ENCODE measurements at places on chromosomes 6 and 20. TPM values are rescaled to one million over a fixed set of nuclear protein-coding genes. Genes with fewer than 3 reads are reported as not detected.

The BRPF3 gene
- total RNA-seq = 11.5 TPM

GRCh38 chr20:53623454-53624211 is 30.0 kb upstream of the ZNF217 start:
- peak; percentile 73 for DNase-seq

The HBS1L gene
- total RNA-seq = 45.2 TPM

DNA sequence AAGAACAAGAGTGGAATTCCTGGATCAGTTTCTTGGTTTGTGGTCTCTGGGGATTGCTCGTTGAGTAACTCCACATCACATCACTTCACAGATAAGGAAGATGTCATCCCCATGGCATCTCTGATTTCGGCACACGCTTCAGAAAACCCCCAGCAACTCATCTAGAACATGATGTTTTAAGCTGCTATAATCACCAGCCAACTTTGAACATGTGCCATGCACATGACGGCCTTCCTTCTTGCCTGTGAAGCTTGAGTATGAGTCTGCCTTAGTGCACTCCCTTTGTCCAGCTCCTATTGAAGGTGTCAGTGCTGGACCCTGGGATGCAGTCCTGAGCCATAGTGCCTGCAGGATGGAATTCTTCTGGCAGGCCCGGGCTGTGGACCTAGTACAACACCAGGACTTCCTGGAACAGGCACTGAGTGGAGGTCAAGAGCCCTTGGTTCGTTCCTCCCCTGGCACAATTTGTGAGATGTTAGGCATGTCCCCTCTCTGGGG is 231.5 kb upstream of the SUPT3H start:
- DNase-seq = no peak

- DNase-seq = no peak
Observed at GRCh38 chr20:7189231-7189630, 421.7 kb downstream of the BMP2 start.

DNA sequence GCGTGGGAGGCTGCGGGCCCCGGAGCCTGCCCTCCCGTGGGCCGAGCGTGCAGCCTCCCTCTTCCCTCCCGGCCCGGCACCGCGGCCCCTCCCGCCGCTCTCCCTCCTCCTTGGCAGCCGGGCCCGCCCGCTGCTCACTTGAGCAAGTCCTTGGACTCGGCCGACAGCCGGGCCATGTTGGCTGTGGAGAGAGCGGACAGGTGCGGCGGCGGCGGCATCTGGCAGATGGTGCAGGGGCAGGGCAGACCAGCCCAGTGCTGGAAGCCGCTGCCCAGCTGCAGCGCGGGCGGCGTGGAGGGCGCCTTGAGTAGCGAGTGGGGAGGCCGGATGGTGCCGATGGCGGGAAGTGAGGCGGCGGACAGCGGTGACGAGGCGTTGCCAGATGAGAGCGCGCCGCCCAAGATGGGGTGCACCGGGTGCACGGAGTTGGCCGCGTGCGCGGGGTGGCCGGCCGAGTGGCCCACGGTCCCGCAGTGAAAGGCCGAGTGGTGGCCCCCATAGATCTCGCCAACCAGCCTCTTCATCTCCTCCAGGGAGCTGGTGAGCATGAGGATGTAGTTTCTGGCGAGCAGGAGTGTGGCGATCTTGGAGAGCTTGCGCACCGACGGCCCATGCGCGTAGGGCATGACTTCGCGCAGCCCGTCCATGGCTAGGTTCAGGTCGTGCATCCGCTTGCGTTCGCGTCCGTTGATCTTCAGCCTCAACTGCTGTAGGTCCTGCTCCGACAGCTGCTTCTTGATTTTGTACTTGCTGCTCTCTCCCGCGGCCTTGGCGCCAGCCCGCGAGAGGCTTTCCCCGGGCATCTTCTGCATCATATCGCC is 766 bp downstream of the OLIG3 start:
- DNase-seq = no peak

DNA sequence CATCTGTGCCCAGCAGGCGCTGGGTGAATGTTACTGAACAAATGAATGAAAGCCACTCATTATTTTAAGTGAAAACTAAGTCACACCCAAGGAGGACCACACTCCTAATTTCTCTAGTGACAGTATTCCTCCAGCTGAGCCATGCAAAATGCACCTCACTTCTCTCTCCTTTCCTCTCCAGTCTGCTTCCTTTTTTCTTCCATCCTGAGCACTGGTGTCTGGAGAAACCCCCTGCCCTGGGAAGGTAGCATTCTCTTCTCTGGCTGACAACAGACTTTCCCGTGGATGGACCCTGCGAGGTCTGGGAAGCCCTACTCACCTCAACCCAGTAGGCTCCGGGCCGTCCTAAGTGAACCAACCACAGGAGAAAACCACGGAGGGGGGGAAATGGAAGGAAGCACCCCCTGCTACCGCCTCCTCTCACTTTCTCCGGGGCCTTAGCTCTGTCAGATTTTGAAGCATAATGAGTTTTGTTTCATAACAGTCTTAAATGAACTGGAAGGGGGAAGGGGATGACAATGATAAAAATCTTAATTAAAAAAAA is 22.6 kb downstream of the TRERF1 start:
- no peak for DNase-seq

Measured in H4 (cell line).